ENCODE measurements at places on chromosomes 1 and 21.
A peak's percentile ranks its signal among the peaks of the same experiment; 100 is the strongest.

GRCh38 chr1:38141483-38141882 is 94.9 kb upstream of the POU3F1 start:
- no peak for DNase-seq

DNA sequence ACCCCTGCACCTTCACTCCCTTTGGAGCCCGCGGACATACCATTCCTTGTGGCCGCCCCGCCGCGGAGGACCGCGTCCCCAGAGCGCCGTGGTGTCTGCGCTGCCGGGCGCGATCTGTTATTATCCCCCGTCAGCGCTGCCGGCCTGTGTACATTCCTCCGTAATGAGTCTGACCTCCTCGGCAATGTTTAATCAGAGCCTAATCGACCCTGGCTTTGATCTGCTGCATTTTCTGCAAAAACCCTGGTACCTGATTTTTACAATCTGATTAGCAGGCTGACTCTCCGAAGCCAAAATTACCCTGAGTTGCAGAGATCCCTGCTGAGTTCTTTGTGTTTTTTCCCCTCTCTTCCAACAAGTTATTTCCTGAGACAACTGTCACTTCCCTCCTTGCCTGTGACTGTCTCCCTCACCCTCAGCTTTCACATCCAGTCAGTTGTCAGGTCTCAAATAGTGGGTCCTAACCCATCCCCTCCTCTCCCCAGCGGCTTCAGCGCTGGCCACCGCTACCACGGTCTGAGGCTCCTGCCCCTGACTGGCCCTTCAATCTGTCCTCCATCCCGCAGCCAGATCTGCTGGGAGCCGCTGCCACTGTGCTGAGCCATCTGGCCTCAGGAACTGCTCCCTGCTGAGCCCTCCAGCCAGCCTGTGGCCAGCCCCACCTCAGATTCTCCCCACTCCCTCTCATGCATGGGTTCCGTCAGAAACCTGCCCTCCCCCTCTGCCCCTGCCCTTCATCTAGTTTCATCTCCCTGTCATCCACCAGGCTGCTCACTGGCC is 53.5 kb downstream of the GLIS1 start:
- no peak for DNase-seq

- no peak for DNase-seq
Measured at GRCh38 chr1:14524826-14525636, 73.5 kb upstream of the KAZN start.

- no peak for DNase-seq
Measured at GRCh38 chr1:195591917-195592672, 1016.1 kb downstream of the KCNT2 start.

DNA sequence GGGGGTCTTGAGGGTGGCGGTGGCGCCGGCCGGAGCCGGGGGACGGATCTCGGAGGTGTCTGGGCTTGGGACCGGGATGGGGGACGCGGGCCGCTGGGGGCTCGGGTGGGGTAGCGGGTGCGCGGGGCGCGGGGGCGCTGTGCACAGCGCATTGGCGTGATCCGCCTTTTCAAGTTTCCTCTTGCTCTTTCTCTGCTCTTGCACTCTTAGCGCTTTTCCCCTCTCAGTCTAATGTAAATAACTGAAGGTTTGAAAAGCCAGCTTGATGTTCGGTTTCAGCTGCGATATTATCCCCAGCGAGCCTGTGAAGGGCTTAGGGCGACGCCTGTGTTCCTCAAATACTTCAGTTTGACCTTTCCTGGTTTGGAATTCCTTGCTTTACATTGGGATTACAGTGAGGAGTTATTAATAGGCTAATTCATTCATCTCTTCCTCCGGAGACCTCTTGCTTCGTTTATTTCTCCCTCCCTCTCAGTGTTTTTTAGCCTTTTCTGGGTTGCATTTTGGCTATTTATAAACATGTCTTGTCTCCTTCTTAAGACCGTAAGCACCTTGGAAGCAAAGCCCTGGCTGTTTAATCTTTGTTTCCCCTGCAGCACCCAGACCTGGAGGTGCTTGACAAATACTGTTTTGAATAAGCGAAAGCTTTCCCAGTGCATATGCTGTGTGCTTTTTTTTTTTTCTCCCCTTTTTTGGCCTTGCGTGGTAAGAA is 693 bp downstream of the RAB4A start:
- no peak for DNase-seq

DNA sequence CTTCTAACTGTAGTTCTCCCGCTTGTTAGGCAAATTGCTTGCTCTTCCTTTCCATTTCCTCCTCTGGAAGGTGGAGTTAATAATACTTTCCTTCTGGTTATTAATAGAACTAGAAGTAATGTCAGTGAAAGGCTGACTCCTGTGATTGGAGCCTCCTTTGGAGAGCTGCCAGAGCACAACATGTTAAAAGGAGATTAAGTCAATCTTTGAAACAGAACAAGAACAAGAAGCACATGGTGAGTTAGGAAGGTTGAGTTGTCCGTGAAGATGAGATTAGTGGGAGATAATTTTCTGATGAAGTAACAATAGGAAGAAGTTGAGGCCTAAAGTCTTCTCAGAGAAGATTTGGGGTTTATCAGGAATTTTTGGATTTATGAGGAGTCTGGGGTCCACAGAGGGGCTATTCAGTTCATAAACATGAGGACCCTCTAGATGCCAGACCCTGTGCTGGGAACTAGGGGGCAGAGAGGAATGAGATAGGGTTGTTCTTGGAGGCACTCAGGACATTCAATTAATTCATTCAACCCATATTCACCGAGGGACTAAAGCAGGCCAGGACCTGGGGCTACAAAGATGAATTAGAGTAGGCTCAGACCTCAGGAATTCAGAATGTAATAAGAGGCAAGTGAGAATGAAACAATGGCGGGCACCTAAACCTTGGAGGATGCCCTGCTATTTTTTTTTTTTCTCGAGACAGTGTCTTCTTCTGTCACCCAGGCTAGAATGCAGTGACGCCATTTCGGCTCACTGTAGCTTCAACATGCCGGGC is 40.7 kb upstream of the DHCR24 start:
- DNase-seq = no peak

- DNase-seq = no peak
Measured at GRCh38 chr1:183484254-183484653, 12.0 kb downstream of the SMG7 start.

DNA sequence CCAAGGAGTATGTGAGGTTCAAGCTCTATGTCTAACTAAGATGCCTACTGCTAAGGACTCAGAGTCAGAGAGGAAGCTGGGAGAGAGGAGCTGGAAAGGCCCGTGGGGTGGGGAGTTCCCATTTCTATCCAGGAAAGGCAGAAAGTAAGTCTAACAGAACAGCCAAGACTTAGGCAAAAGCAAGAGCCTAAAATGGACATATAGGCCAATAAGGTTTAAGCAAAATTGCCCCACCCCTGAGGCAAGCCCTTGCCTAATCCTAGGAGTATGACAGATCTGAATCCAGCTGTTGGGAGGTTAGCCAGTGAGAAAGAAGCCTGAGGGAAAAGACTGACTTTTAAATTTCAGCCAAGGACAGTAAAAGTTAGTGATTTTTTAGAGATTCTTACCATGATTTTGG is 1.6 kb upstream of the KLHDC9 start:
- DNase-seq = no peak

- DNase-seq = no peak
Measured at GRCh38 chr1:33971913-33972312, 108.0 kb downstream of the HMGB4 start.

GRCh38 chr1:1598720-1599029 is 1.3 kb downstream of the FNDC10 start:
- DNase-seq = no peak

DNA sequence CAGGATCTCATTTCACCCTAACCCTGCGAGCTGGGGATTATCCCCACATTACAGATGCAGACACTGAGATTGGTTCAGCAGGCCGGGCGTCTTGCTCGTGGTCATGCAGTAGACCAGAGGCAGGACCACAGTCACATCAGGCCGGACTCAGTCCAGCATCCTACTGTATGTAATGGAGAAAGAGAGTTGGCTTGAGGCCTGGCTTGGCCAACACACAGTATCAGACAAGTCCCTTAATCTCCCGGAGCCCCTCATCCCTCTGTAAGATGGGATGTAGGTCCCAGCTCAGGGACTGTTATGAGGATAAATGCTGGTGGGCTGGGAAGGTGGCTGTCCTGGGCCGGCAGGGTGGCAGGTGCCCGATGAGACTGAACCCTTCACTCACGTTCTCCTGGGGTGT is 66.1 kb upstream of the ACTL8 start:
- DNase-seq = no peak

DNA sequence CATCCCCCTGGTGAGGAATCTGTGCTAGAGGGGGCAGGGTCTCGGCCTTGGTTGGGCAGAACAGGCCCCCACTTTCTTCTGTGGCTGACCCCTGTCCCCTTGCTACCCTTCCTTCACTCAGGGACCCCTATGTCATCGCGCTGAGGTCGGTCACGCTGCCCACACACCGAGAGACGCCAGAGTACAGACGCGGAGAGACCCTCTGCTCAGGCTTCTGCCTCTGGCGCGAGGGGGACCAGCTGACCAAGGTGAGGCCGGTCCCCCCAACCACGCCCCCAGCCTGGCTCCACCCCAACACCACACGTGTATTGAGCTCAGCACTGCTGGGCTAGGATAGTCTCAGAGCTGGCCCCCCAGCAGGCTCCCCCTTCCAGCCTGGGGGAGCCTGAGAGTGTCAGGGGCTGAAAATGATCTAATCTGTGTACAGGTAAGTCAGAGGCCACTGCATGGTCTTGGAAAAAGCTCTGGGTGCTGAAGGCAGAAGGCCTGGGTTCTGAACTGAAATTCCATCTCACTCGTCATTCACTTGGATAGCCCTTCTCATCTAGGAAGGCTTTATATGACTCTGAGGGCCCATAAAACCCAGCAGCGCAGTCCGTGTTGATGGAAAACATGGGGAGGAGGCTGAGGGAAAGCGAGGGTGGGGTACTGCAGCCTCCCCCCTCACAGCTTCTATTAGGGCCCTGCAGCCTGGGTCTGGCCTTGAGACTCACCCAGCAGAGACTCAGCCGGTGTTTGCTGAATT is 15.3 kb downstream of the FAM151A start:
- no peak for DNase-seq

DNA sequence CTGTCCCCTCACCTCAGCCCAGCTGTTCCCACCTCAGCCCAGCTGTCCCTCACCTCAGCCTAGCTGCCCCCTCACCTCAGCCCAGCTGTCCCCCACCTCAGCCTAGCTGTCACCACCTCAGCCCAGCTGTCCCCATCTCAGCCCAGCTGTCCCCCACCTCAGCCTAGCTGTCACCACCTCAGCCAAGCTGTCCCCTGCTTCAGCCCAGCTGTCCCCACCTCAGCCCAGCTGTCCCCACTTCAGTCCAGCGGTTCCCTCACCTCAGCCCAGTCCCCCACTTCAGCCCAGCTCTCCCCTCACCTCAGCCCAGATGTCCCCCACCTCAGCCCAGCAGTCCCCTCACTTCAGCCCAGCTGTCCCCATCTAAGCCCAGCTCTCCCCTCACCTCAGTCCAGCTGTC is 88.4 kb upstream of the CSF3R start:
- DNase-seq = no peak

- DNase-seq = no peak
Measured at GRCh38 chr1:52127181-52128180, 14.4 kb upstream of the ZFYVE9 start.

GRCh38 chr1:39269791-39270342 is 65.4 kb downstream of the MACF1 start:
- DNase-seq = no peak

GRCh38 chr1:31101147-31101502 is 35.6 kb upstream of the PUM1 start:
- no peak for DNase-seq

- no peak for DNase-seq
Measured at GRCh38 chr1:42328916-42329496, 6.0 kb downstream of the FOXJ3 start.

DNA sequence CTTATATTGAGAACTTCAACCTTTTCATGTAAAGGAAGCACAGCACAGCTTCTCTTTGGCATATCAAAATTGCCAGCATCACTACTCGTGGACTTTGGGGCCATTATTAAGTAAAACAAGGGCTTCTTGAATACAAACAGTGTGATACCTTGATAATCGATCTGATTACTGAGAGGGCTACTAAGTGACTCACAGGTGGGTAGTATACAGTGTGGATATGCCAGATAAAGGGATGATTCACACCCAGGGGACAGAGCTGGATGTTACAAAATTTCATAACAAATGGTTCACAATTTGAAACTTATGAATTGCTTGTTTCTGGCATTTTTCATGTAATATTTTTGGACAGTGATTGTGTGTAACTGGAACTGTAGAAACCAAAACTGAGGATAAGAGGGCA is 15.4 kb downstream of the HDAC1 start:
- DNase-seq = no peak

DNA sequence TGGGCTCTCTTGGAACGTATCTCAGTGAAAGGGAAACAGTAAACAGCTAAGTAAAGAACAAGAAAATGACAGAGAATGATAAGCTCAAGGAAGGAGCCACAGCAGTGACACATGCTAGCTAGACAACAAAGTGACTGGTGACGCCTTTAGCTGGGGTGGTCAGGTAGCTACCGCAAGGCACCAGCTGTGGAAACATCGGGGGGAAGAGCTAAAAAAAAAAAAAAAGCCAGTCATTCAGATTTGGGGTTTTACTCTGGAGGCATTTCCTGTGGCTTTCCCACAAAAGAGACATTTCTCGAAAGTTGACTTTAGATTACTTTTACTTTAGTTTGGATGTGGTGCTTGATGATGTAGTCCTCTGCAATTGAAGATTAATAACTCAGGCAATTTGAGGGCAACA is 2.1 kb downstream of the FHAD1 start:
- peak; percentile 30 for DNase-seq

DNA sequence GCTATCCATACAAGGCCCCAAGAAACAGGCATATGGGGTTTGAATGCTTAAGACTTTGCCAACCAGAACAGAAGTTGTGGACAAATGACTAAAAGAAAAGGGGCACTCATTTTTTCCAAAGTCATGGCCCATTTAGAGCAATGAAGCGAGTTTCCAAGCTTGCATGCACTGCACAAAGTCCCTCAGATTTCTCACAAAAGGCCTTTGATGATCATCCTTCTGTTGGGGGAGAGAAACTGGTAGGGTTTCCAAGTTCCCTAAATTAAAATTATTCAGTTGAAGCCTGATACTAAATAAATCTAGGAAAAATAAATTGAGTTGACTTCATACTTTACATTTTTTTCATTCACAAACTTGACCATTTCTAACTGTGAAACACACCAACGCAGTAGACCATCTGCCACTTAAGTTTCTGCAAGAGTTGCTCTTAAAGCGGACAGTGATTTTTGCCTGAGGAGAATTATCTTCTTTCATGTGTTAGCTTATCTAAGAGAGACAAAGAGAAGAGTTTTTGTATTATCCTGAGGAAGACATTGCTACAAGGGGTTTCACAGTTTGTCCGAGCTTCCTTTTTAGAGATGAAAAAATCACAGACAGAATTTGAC is 139.2 kb downstream of the SEC16B start:
- DNase-seq = no peak

GRCh38 chr1:72557446-72558049 is 275.2 kb upstream of the NEGR1 start:
- DNase-seq = no peak

Measured in stimulated activated CD8-positive, alpha-beta memory T cell treated with anti-CD3 and anti-CD28 coated beads, Interleukin-7, amount 100 ng/mL, for 24 hours (primary cell).